ENCODE measurements at places on chromosomes 13 and 19. TPM values are rescaled to one million over a fixed set of nuclear protein-coding genes. Genes with fewer than 3 reads are reported as not detected.

- no peak for DNase-seq
These were observed 13.1 kb downstream of the ZNF14 start for GRCh38 chr19:19719798-19720197.

DNA sequence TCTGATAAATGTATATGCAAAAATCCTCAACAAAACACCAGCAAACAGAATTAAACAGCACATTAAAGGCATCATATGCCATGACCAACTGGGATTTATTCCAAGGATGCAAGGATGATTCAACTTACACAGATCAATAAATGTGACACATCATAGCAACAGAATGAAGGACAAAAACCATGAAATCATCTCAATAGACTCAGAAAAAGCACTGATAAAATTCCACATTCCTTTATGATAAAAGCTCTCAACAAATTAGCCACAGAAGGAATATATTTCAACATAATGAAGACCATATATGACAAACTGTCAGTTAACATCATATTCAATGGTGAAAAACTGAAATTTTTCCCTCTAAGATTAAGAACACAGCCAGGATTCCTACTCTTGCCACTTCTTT is 691.6 kb downstream of the DIAPH3 start:
- DNase-seq, result no peak

Gene PPP6R1
- 52.5 TPM for polyA plus RNA-seq

GRCh38 chr13:26872525-26873385 is 112.2 kb upstream of the GPR12 start:
- DNase-seq, result peak; percentile 43

DNA sequence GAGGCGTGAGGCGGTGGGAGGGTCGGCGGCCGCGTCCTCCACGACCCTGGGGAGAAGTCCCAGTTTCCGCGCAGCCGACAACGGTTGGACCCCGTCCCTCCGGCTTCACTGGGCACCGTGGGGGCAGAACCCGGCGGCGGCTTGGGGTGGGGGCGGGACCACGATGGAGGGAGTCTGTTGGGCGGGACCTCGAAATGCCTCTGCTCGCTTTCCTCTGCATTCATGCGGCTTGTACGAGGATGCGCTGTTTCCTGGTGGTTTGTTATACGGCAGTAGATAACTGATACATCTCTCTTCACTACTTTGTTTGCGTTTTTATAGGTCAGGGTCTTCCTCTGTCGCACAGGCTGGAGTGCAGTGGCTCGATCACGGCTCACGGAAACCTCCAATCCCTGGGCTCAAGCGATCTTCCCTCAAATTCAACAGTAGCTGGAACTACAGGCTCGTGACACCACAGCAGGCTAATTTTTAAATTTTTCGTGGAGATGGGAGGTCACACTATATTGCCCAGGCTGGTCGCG is 24.6 kb upstream of the ZNF846 start:
- no peak for DNase-seq

GRCh38 chr13:111532111-111532510 is 211.7 kb downstream of the TEX29 start:
- DNase-seq, result no peak

DNA sequence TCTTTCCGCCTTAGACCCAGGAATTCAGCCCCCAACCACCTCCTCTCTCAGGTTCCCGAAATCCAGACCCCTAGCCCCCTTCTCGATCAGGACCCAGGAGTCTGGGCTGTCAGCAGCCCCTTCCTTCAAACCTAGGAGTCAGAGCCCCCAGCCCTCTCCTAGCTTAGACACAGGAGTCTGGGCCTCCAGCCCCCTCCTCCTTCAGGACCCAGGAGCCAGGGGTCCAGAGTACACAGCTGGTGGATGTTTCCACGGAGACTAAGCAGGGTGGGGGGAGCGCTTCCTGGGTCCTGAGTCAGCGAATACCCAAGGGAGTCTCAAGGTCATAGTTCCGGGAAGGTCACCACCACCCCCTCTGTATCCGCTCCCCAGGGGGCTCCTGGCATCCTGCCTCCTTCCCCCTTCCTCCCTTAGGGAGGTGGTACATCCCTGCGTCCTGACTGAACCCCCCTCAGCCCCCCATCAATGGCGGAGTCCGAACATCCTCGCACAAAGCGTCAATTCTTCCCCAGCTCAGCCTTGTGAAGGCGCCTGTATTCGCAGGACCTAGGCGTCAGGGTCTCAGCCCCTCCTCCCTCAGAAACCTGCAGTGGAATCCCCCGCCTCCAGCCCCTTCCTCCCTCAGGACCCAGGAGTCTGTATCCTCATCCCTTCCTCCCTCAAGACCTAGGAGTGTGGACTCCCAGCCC is 4.6 kb downstream of the CADM4 start:
- DNase-seq, result no peak

GRCh38 chr13:67017276-67017675 is 212.9 kb downstream of the PCDH9 start:
- DNase-seq, result no peak

Gene ZNF440
- polyA plus RNA-seq, result 0.77 TPM

DNA sequence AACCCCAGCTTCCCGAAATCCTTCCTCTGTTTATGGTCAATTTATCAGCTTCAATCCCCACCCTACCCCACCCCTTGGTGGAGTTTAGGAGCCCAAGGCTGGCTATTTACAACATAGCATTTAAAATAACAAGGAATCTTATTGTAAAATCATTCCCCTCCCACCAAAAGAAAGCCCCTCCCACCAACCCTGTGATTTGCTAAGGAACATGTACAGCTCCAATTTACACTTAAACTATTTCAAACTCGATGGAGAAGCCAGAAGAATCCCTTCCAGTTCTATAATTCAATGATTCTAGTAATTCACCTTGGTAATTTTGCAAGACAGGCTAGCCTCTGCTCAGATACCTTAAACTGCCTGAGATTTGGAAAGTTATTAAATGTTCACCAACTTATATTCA is 3.0 kb downstream of the LATS2 start:
- DNase-seq, result no peak

Gene RNF17
- polyA plus RNA-seq, result not detected

DNA sequence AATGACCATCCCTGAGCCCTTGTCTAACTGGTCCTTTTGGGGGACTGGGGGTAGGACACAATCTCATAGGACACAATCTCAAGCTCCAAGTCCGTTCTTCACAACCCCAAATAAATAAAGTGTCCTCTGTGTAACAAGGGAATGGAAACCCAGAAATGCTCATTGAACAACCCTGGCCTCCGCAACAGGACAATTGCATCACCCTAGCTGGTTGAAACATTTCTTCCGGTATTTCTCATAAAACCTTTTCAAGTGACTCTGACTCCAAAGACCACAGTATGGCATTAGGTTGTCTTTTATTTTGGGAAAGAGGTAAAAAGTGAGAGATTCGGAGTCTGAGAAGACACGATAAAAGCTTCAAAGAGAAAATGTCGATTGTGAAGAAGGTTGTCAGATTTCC is 186.6 kb downstream of the ZNF536 start:
- DNase-seq, result no peak

Gene C1QTNF9
- not detected for polyA plus RNA-seq
